CD4-positive, alpha-beta T cell treated with Interleukin-4 for 4 hours (primary cell): ENCODE measurements at places on chromosomes 5 and 9.

- DNase-seq, result no peak
Observed at GRCh38 chr5:131268758-131269370, 5.0 kb downstream of the CDC42SE2 start.

DNA sequence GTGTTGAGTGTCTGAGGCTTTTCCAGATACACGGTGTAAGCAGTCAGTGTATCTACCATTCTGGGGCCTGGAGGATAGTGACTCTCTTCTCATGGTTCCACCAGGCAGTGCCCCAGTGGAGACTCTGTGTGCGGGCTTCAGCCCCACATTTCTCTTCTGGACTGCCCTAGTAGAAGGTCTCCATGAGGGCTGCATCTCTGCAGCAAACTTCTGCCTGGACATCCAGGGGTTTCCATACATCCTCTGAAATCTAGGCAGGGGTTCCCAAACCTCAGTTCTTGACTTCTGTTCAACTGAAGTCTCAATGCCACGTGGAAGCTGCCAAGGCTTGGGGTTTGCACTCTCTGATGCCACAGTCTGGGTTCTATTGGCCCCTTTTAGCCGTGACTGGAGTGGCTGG, 256.6 kb upstream of the ITGA1 start:
- DNase-seq, result no peak

DNA sequence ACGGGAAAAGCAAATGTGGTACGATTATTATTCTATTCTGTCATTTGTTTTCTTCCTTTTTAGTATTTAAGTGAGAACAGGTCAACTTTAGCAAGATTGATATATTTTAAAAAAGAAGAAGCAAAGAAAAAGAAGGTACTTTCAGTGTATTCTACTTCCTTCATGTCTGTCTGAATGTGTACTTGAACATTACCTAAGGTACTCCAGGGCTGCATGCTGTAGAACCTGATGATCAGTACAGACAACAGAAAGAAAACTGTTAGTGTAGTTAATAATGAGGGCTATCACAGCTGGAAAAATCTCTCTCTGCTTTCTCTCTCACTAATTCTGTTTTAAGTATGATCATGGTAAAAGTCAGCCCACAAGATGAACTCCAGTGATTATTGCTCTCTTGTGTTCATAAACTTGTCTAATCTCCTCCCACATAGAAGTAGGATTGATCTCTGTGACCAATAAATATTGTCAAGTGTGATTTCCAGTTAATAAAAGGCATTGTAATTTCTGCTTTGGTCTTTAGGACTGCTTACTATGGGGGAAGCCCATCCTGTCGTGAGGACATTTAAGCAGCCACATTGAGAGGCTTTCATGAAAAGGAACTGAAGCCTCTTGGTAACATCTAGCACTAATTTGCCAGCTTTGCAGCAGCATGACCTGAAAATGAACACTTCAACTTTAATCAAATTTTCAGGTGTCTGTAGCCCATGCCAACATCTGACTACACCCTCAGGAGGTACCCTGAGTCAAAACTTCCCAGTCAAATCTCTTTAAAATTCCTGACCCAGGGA, 864.0 kb upstream of the ACO1 start:
- no peak for DNase-seq

DNA sequence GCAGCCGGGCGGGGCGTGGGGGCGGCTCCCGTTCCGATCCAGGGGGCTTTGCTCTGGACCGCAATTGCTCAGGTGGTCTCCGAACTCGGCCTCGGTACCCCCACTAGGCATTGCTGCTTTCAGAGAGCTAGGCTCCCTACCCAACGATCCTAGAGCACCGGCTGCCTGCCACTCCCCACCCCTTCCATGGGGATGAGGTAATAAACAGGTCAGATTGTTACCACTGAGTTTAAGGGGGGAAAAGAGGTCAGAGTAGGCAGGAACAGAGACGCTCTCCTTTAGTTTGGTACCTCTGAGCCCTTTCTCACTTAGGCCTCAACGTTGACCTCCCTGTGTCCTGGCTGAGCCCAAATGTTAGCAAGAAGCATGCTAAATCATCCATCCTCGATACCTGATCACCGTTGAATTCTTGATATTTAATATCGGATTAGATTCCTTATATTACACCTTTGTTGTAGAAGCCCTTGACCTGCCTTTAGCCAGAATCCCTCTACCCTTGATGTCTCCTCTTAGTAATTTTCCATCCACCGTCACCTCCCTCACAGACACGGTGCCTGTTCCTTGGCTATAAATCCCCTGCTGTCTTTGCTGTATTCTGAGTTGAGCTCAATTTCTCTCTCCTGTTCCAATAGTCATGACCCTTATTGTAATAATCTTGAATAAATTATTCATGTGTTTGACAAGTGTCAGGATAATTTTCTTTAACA, 588 bp upstream of the PLPP1 start:
- no peak for DNase-seq

DNA sequence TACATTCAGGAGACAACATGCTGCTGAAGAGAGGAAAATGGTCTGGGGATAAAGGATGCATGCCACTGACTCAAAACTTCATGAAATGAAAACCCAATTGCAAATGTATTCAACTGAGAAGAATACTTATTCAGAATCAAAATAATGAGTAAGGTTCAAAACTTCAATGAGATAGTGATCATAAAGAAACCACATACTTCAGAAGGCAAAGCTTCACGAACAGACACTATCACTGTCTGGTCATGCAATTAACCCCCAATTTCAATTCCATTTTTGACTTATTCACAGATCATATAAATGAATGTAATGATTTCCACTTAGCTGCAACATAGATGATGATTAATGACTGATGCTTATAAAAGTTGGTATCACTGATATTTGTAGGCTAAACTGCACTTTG, 33.0 kb upstream of the CTNNAL1 start:
- no peak for DNase-seq

- DNase-seq, result no peak
Observed at GRCh38 chr9:34512131-34513078, 10.4 kb downstream of the ENHO start.

- no peak for DNase-seq
Observed at GRCh38 chr5:101943784-101944183, 352.3 kb downstream of the SLCO4C1 start.

DNA sequence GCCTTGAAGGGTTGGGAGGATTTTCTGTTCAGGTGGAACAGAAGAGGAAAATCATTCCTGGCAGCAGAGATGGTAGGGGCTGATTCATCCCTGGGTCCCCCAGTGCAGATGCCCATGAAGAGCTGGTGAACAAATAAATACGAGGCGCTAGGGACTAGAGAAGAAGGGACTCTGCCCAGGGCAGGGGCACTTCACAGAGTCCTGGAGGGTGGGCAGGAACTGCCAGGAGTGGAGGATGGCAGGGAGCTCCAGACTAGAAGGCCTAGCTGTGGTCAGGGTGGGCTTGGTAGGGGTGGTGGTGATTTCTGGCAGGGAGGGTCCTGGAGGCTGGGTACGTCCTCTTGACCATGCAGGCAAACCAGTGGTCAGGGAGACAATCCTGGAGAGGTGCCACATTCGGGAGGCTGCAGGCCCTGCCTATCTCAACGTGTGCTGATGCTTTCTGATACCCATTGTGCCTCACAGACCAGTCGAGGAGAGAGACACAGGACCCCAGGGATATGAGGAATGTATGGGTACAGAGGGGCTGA, 69.9 kb downstream of the CRB2 start:
- no peak for DNase-seq

DNA sequence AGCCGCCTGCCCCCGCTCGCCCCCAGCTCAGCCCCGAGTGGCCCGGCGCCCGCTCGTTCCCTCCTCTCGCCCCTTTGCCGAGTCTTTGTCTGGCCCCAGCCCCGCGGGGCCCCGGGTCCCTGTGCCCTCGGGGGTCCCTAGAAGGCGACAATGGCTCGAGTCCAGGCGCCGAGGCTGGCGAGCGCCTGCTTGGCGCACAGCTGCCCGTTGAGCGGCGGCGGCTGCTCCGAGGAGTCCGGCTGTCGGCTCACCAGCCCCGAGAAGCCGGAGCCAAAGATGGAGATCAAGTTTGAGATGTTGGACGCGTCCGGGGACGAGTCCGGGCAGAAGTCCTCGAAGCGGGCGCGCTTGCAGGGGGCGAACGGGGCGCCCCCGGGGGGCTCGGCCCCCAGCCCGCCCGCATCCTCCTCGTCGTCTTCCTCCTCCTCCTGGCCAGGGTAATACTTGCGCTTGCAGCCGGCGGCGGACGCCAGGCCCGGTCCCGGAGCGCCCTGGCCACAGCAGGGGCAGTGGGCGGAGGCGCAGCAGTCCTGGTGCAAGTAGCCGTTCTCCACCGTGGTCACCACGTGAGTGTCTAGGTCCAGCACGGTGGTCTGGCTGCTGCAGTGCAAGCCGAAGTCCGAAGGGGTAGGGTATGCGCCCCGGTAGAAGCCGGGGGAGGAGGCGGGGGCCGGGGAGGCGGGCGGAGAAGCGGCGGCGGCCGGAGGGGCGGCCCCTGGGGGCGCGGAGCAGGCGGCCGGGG, 1.2 kb downstream of the IER5L start:
- no peak for DNase-seq

GRCh38 chr5:63919763-63920478, 42.3 kb downstream of the HTR1A start:
- no peak for DNase-seq

DNA sequence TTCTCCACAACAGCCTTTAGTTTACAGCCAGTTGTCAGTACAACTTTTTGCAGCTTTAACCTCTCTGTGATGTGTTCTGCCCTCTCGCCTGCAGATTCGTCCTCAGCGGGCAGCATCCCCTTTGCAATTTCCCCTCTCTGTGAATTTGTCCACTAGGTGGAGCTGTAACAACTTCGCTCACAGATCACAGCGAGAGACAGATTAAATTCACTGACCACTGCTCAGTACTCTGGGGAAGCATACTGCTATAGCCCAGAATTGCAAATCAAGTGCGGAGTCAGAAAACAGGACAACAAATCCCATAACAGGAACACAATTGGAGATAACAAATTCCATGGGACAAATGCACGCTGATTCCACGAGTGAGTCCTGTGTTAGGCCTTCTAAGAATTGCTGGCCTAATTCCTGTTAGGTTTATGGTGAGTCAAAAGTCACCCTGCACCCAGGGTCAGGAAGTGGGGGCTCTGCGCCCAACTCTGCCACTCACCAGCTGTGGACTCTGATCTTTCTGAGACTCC, 2124.9 kb downstream of the MAT2B start:
- peak; percentile 13 for DNase-seq

DNA sequence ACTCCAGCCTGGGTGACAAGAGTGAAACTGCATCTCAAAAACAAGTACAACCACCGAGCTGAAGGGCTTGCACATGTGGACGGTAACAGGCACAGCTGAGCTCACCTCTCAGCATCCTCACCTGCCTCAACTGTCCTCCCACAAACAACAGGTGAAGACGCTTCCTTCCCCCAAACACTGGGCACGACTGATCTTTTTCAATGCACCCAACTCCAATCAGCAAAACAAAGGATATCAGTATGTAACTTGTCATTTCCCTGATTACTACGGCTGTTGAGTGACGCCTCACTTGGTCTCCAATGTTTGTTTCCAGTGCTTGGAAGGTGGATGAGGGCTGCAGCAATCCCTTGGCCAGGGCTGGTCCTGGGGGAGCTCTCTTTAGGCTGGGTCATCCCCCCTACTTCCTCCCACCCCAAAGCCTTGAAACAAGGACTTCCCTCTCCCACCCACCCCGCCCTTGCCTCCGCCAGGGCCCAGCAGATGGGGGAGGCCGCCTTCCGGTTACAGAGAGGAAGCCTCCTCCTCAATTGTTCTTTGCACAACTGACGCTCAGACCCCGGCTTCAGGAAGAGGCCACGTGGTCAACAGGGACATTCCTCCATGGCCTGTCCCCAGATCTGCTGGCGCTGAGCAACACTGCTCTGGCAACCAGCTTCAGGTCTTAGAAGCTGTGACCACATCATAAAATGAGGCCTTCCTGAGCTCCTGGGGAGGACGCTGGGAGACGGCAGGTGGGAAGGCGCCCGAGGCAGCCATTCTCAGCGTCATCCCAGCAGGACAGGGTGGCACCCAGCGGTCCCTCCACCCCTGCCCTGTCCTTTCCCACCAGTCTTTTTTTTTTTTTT, 5.9 kb downstream of the FAM78A start:
- DNase-seq, result peak; percentile 53

- peak; percentile 52 for DNase-seq
Observed at GRCh38 chr9:98099898-98100297, 19.1 kb downstream of the TRIM14 start.

DNA sequence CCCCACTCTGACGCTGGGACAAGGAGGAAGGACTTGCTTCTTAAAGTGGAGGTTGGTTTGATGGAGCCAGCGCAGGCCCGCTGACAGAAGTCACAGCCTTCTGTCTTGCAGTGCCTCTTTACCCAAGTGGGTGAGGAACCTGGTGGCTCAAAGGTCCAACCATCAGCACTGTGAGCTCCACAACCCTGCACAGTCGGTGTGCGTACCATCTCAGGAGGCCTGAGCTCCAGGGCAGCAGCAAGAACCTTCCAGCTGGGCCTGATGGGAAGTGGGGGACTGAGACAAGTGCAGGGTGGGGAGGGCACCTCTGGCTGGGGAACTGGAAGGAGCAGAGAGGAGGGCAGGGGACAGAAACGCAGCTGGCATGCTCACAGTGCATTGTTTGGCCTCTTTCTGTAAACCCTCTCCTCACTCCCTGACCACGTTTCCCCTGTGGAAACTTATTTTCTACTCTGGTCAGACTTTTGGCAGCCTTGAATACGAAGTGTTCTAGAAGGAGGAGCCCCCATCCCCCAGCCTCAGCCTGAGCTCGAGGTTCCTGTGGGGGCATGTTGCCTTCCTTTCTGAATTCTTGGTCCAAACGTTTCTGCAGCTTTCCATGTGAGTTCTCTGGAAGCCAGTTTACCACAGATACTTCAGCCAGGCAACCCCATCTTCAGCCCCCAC, 178.5 kb upstream of the PITX1 start:
- no peak for DNase-seq

DNA sequence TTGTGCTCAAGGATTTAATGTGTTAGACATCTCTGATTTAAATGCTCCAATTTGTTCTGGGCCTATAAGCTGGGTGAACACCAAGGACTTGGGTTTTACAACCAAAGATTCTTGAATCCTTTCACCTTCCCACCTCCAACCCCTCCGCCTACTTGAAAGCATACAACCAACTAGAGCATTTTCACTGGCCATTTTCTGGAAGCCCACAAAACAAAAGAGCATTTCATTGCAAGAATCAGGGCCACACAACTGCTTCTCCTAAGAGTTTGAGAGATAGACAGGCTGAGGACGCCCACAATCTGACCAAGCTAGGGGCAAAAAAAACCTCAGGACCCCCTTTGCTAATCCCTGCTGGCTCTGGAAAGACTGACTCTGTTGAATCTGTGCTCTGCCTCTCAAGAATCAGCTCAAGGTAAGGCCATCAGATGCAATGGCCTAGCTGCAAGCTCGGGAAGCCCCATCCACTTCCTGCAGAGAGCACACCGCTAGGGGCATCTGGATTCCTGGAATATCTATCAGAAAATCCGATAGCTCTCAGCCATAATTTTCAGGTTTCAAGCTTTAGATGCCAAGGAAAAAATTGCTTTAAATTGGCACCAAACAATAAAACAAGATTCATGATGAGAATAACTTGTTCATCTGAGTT, 57.7 kb downstream of the RETREG1 start:
- DNase-seq, result no peak

DNA sequence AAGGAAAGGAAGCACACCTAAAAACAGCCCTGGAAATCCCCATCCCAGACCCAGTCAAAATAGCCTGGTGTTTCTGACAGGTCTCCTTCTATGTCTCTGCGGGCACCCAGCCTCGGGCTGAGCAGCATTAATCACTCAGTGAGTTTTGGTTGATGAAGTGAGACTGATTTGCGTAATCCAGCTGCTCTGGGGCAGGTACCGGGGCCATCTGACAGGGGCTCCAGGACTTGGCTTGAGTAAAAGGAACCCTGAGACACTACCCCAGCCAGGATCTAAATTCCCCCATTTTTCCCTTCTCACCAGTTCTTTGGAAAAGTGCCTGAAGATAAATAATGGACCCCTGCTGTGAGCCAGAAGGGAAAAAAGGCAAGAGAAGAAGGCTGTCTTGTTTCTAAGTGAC, 596 bp downstream of the SLC28A3 start:
- no peak for DNase-seq
